ENCODE measurements at places on chromosomes 11 and 22.

DNA sequence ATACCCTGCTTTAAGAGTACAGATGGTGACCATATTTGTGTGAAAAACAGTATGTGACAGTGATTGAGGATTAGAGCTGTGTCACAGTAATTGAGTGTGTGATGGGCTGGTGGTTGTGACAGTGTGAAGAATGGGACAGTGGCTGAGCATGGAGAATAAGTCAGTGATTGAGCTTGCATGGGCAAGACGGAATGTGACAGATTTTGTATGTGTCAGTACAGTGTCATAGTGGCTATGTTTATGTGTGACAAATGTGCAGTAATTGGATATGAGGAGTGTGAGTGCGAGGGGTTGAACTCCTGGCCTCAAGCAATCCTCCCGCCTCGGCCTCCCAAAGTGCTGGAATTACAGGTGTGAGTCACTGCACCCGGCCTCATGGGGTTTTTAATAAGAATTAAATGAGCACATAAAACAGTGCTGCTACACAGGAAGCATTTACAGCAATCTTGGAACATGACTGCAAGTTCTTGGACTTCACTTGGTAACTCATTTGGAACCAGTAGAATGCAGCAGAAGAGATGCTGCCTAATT lies 583 bp upstream of the RRAS2 start:
- DNase-seq: no peak

DNA sequence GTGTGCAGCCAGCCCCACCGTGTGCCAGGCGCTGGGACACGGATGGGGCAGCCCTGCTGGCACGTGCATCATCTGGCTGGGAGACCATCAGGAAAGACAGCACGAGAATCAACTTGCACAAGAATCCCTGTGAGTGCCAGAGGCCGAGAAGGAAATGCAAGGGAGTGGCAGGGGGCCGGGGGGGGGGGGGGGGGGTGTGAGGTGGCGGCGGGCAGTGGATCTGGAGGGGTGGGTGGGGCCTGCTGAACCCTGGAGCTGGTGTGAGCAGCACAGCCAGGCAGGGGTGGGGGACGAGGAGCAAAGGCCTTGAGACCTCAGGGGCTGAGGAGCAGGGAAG lies 14.0 kb upstream of the FLRT1 start:
- no peak for DNase-seq

DNA sequence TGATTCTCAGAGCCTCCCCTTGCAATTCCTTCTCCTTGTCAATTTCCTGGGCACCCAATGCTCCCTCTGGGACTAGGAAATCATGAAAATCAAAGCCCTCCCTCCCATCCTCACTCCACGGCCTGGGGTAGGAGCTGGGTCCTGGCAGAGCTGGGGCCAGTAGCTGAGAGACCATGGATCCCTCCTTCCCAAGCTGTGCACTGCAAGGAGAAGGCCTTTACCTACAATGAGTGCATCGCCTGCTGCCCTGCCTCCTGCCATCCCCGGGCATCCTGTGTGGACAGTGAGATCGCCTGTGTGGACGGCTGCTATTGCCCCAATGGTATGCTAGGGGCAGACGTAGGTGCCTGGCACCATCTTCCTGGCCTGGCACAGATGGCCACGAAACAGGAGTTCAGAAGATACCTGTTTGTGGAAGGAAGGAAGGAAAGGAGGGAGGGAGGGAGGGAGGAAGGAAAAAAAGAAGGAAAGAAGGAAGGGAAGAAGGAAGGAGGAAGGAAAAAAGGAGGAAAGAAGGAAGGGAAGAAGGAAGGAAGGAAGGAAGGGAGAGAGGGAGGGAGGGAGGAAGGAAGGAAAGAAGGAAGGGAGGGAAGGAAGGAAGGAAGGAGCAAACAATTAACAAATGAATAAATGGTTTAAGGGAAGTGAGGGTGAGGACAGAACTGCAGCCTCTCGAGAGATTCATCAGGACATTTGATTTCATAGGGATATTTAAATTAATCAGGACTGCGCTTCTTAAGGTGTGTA lies 12.5 kb downstream of the OTOG start:
- DNase-seq: no peak

GRCh38 chr22:35313311-35314121 lies 13.8 kb downstream of the TOM1 start:
- no peak for DNase-seq

DNA sequence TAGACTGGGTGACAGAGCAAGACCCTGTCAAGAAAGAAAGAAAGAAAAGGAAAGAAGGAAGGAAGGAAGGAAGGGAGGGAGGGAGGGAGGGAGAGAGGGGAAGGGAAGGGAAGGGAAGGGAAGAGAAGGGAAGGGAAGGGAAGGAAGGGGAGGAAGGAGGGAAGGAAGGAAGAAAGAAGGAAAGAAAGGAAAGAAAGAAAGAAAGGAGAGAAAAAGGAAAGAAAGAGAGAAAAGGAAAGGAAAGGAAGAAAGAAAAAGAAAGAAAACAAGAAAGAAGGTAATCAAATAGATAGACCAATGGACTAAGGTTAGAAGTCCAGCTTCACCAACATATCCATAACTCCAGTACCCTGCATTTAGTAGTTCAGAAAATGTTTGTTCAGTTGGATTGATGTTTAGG lies 18.2 kb upstream of the EMSY start:
- DNase-seq: no peak

DNA sequence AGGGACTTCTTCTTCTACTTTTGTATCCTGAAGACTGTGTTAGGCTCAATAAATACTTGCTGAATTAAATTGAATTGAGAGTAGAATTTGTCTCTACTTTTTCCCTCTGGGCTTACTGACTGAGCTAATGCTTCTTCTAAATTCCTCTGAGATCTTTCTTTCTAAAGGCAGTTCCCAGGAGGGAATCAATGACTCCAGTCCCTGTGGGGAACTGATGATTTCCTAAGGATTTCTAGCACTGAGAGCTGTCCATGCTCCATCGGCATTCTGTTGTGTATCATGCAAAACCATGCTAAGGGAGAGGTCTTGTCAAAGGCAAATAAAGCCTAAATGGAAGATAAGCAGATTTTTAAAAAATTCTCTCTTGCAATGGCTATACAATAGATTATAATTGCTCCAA lies 148.8 kb upstream of the KIRREL3 start:
- DNase-seq: no peak

GRCh38 chr11:10993186-10993585 lies 135.3 kb upstream of the ZBED5 start:
- no peak for DNase-seq

GRCh38 chr22:38191055-38191454 lies 9.4 kb upstream of the PLA2G6 start:
- DNase-seq: no peak

DNA sequence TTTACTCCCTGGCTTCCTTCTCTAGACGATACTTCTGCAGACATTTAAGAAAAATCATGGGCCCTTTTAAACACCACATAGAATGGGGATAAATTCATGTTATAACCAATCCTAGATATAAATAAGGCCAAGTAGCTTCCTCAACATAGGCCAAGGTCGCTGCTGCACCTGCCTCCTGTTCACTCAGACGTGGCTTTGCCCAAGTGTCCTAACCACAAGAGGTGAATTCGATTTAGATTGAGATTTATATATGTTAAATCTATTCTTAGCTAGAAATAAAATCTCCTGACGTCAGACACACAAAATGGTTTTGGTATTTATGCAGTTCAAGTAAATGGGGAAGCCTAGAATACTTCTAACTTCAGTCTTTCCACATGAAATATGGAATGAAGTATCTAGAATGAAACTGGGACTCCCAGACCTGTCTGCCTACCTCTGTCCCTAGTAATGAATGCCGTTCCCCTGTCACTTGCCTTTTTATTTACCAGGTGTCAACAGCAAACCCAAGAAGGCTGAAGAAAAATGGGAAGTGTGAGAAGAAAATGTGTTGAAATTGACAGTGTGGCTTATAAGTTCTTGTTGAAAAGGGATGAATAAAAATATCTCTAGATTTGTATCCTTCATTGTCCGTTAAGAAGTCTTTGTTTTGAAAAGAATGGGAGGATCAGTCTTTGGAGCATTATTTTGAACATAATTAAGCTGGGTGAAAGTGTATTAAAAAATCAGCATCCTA lies 131.8 kb downstream of the HIPK3 start:
- no peak for DNase-seq

DNA sequence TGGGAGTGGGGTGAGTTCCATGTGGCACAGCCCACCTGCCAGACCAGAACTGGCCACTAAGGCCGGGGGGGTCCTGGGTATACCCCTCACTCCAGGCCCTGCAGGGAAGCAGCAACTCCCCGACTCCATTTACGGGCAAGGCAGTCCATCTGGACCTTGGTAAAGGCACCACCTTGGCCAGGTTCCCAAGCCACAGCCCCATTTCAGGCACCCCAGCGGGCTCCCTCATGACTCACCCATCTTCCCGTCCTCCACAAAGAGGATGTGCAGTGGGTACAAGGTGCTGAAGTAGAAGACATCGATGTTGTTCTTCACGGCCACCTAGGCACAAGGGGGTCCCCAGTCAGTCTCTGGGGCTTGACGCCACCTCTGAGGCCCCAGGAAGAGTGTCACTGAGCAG lies 15.7 kb upstream of the RASL10A start:
- no peak for DNase-seq

DNA sequence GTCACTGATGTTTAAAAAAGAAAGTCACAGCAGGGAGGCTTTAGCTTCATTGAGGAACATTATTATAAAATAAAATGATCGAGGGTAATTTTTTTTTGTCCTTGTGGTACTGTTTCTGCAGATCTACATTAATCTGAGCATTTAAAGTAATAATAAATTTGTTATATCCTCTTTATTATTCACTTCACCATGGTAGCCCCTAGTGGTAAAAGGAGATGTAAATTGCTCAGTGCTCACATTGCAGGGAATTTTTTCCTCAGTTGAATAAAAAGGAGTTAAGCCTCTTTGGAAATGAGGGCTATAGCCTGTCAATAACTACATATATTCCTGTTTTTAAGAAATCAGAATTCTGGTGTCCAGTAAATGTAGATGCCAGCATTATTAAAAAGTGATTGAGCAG lies 99.7 kb upstream of the VPREB1 start:
- no peak for DNase-seq

DNA sequence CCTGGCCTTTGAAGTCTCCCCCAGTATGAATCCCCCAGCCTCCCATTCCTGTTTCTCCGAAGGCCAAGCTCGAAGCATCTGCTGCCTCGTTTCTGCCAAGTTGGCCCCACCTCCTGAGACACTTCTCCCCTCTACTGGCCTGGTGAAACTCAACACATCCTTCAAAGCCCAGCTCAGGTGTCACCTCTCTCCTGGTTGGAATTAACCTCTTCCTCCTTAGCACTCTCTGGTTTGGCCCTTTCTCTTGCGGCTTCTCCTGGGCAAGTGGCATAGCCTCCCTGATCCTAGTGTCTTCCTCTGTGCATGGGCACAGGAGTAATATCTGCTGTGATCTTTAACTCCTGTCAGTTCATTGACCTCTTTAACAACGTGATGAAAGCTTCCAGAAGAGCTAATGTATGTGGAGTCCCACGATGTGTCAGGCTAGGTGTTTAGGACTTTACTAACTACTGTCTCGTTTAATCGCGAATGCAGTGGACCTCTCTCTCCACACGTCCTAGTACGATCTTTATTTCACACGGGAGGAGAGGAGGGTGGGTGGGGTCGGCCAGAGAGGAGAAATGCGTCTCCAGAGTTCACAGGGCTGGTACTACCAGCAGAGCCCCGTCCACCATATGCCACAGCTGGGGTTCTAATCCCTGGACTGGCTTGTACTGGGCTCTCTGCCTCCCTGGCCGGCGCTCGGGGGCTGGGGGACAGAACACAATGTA lies 826 bp upstream of the PTPRJ start:
- DNase-seq: no peak

DNA sequence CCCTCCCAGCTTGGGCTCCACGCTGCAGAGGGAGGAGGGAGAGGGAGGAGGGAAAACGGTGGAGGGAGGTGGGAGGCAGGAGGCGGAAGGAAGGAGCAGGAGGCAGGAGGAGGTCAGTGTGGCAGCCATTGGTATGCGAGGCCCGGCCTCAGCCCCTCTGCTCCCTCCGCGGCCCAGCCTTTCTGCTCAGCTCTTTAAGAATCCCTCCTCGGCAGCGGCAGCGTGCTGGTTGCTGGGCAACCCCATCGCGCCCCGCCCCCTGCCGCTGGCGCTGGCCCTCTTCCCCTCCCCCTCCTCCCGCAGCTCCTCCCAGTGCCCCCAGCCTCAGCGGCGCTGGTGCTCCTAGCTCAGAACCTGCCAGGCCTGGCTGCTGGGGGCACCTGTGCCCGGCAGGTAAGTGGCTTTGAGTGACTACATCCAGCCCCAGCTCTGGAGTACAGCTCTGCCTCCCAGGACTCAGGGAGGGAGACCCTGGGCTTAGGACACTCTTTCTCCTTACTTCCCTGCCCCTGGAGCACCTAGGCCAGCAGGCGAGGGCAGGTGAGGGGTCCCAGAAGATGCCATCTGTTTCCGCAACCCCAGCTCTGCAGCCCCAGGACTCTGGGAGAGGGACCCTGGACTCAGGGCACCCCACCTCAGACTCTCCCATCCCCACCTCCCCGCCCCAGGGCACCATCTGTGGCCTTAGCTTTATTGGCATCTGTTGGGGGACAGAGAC lies 7.2 kb upstream of the FLRT1 start:
- DNase-seq: peak; percentile 54

GRCh38 chr11:17179970-17180369 lies 27.8 kb downstream of the PIK3C2A start:
- DNase-seq: no peak

DNA sequence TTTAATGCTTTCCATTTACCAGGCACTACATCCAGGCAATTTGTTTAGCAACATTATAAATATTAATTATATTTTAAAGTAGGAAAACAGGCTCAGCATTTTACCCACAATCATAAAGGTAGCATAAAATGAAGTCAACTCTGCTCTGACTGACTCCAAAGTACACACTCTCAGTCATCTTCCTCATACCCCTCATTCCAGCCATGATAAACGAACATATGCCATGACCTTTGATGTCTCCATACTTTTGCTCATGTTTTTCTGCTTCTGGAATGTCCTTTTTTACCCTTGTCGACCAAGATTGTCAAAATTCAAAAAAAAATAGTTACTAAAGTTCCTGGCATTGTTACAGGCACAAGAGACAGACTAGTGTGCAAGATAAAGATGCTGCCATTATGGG lies 77.7 kb upstream of the SOX6 start:
- DNase-seq: no peak

DNA sequence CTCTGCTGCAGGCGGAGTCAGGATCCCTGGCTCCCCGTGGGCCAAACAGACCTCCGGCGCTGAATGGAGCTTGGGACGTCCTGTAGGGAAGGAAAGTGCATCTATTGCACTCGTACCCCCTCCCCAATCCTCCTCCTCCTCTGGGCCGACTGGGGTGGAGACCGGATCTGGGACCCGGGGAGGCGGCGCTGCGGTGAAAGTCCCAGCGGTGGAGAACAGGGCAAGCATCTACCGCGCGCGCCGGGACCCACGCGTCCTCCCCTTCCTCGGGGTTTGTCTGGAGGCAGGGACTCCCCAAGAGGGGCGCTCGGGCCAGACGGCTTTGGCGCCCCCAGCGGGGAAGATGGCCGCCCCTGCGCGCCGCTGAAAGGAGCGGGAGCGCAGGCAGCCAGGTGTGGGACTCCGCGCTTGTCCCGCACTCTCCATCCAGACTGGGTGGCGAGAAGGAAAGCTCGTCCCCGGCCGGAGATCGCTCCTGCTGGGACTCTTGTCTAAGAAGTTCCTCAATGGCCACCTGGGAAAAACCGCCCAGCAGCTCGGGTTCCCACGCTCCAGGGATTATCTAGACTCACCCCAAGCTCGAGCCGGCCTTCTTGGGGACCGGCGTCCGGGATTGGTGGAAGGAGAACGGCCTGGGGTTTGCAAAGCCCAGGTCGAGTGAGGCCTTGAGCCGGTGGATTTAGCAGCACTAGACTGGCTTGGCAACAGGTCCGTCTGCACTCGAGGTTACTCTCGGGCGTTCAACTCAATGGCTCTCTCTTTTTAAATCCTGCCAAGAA lies 718 bp downstream of the FADS2 start:
- peak; percentile 55 for DNase-seq
